ENCODE measurements at places on chromosomes 7 and 10. TPM values are rescaled to one million over a fixed set of nuclear protein-coding genes. Genes with fewer than 3 reads are reported as not detected.

The WNT2 gene
- total RNA-seq, result not detected

The NPSR1 gene
- not detected for total RNA-seq

The GARIN1A gene
- total RNA-seq, result not detected

The PTN gene
- 13.7 TPM for total RNA-seq

The EPO gene
- total RNA-seq, result 0.63 TPM

The LRRTM3 gene
- 0.32 TPM for total RNA-seq

The CFTR gene
- 0.89 TPM for total RNA-seq

GRCh38 chr7:25297278-25297677, 69.0 kb upstream of the NPVF start:
- DNase-seq, result no peak
- peaks cover 33% of the 10 kb centered on the region for H3K4me1 ChIP-seq
- H3K27ac ChIP-seq, result no peak overlapping the region
- H3K4me3 ChIP-seq, result no peak overlapping the region

DNA sequence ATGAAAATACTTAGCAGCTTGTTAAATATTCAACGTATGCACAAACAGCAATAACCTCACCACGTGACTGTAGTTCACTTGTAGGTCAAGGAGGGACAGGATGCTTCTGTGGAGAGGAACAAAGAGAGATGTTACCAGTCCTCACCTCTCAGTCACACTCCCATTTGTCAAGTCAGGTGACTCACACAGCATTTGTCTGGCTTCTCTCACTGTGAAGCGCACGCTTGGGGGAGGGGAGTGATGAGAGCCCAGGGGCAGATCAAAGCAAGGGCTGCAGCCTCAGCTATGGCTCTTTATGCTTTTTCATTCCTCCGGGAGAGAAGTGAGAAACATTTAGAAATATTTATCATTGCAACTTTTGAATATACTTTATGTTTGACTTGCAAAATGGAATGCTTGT, 2.9 kb upstream of the RBM20 start:
- H3K36me3 ChIP-seq, result no peaks in the 10 kb centered on the region
- DNase-seq, result peak; percentile 70
- peaks cover 48% of the 10 kb centered on the region for H3K4me1 ChIP-seq
- H3K27me3 ChIP-seq, result peaks cover 47% of the 10 kb centered on the region
- peak overlapping the region; percentile 33 for H3K4me3 ChIP-seq

- H3K4me1 ChIP-seq, result peaks cover 12% of the 10 kb centered on the region
- no peak overlapping the region for H3K27ac ChIP-seq
- no peak for DNase-seq
- 0 out of 2 replicates have a peak, but pooled peaks cover under 1% of the 10 kb centered on the region for H3K27me3 ChIP-seq
Measured at GRCh38 chr10:33680036-33680435, 345.6 kb upstream of the NRP1 start.

- no peak overlapping the region for H3K27ac ChIP-seq
- no peak overlapping the region for H3K4me3 ChIP-seq
- H3K4me1 ChIP-seq, result peaks cover 26% of the 10 kb centered on the region
- no peak for DNase-seq
Measured at GRCh38 chr7:68969571-68969970, 628.7 kb upstream of the AUTS2 start.

DNA sequence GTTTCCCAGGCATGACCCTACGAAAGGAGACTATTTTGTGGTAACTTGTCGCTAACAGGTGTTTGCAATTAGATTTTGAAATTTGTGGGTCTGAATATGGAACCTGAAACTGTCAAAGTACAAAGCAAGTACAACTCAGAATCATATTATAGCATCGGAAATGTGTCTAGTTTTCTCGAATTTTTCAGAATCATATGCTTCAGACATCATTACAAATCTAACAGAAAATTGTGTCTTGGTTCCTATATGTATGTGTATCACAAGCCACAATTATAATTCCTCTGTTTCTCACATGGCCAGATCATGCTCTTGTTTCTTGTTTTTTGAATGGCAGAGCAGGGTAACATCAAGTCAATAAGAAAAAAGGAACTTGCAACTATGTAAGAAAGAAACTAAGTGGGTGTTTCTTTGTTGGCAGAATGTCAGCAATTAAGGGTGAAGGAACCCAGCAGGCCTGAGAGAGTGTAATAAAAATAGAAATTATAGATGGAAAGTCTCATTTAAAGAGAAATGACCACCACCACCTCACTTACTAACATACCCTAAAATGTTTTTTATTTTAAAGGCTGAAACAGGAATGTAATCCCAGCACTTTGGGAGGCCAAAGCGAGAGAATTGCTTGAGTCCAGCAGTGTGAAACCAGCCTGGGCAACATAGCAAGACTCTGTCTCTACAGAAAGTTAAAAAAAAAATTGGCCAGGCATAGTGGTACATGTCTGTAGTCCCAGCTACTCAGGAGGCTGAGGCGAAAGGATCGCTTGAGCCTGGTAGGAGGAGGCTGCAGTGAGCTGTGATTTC, 51.3 kb downstream of the PRTFDC1 start:
- H3K36me3 ChIP-seq, result no peaks in the 10 kb centered on the region
- no peaks in the 10 kb centered on the region for H3K27me3 ChIP-seq
- no peak overlapping the region for H3K4me3 ChIP-seq
- DNase-seq, result no peak

- H3K4me1 ChIP-seq, result no peaks in the 10 kb centered on the region
- no peak for DNase-seq
- peaks cover 14% of the 10 kb centered on the region for H3K36me3 ChIP-seq
Measured at GRCh38 chr7:118918556-118918955, 694.1 kb downstream of the ANKRD7 start.

DNA sequence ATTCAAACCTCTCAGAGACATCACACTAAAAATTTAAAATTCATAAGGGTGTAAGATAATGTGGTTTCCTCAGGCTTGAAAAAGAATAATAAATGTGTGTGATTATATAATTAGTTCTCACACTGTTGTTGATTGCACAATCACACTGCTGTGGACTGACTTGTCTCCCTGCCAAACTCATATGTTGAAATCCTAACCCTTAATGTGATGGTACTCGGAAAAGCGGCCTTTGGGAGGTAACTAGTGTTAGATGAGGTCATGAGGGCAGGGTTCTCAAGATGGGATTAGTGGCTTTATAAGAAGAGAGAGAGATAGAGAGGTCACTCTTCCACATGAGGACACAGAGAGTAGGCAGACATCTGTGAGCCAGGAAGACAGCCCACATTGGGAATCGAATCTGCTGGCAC, 128.5 kb upstream of the COL1A2 start:
- H3K27ac ChIP-seq, result no peak overlapping the region
- H3K4me1 ChIP-seq, result no peaks in the 10 kb centered on the region
- DNase-seq, result no peak
- H3K27me3 ChIP-seq, result no peaks in the 10 kb centered on the region
- H3K4me3 ChIP-seq, result no peak overlapping the region
- H3K36me3 ChIP-seq, result no peaks in the 10 kb centered on the region

- H3K36me3 ChIP-seq, result peaks cover 34% of the 10 kb centered on the region
- peak; percentile 41 for DNase-seq
- peak overlapping the region; percentile 87 for H3K4me3 ChIP-seq
- peak overlapping the region; percentile 96 for H3K27ac ChIP-seq
- H3K27me3 ChIP-seq, result no peaks in the 10 kb centered on the region
Measured at GRCh38 chr7:157337316-157338149, 729 bp downstream of the DNAJB6 start.

- peaks cover 73% of the 10 kb centered on the region for H3K4me1 ChIP-seq
- H3K27ac ChIP-seq, result peak overlapping the region; percentile 85
- H3K4me3 ChIP-seq, result no peak overlapping the region
- no peaks in the 10 kb centered on the region for H3K27me3 ChIP-seq
Measured at GRCh38 chr7:151491859-151492258, 27.8 kb downstream of the RHEB start.

DNA sequence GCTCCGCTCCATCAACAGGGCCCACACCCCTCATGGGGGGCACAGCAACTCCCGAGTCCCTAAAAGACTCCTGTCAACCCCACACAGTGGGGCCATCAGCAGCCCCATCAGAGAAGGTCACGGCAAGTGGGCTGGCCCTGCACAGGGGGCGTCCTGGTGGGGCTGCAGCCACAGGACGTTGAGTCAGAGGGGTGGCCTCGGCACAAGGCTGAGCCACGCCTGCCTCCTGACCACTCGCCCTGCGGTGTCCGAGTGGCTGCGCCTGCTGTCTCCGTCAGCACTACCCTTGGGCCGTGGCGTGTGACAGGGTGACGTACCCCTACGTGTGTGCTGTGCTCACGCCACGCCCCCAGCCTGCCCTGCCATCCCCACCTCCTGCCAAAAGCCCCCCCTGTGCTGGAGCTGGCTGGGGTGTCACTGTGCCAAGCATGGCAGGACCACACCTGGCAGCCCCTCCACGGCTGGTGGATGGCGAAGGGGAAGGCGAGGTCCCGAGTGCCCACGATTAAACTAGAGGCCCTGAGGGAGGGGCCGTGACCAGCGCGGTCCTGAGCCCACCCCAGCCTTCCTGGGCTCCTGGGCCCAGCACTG, 26.0 kb upstream of the NKX6-2 start:
- H3K4me1 ChIP-seq, result no peaks in the 10 kb centered on the region
- no peaks in the 10 kb centered on the region for H3K36me3 ChIP-seq
- no peak for DNase-seq
- H3K27me3 ChIP-seq, result no peaks in the 10 kb centered on the region

DNA sequence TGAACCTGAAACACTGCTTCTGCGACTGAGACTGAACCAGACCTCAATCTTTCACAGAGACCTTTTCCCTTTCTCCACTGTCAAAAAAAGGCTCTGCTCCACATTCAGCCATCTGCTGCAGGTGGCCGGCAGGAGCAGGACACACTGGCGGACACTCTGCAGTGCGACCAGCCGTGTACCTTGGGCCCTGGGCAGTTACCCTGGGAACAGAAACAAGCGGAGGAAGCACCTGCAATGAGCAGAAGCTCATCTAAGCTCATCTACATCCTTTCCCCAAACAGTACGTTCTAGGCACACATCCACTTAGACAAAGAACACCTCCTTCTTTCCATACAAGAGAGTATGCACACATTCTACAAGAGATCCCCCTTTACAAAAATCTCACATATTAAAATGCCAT, 22.8 kb downstream of the VOPP1 start:
- no peak overlapping the region for H3K4me3 ChIP-seq
- no peak for DNase-seq
- no peaks in the 10 kb centered on the region for H3K36me3 ChIP-seq
- H3K4me1 ChIP-seq, result peaks cover 86% of the 10 kb centered on the region
- H3K27me3 ChIP-seq, result no peaks in the 10 kb centered on the region
- 0 out of 2 replicates have a peak overlapping the region, but pooled peaks have one; percentile 55 for H3K27ac ChIP-seq

- no peak overlapping the region for H3K27ac ChIP-seq
- no peak for DNase-seq
- no peak overlapping the region for H3K4me3 ChIP-seq
- H3K36me3 ChIP-seq, result no peaks in the 10 kb centered on the region
- H3K4me1 ChIP-seq, result peaks cover 4% of the 10 kb centered on the region
- H3K27me3 ChIP-seq, result no peaks in the 10 kb centered on the region
Measured at GRCh38 chr10:43127442-43127841, 10.8 kb upstream of the CSGALNACT2 start.

DNA sequence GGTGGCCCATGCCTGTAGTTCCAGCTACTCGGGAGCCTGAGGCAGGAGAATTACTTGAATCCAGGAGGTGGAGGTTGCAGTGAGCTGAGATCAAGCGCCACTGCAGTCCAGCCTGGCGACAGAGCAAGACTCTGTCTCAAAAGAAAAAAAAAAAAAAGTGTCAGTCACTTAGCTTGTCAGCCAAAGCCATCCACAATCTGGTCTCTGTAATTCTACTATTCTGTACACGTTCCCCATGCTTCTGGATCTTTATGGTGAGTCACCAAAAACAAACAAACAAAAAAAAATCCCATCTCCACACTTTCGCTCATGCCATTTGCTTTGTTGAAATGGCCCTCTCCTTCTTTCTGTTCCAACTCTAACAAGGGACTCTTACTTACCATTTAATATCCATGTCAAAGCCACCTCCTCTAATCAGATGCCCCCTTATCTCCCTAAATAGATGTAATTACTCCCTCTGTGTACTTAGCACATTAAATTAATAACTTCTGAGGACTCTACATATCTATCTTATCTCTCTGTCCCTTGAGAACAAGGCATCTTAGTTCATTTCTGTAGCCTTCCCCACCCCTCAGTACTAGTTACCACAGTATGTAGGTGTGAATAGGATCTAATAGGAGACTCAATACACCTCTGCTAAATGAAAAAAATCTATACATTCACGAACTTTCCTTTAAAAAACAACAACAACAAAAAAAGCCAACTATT, 128.4 kb downstream of the ELMO1 start:
- H3K27me3 ChIP-seq, result no peaks in the 10 kb centered on the region
- no peaks in the 10 kb centered on the region for H3K4me1 ChIP-seq
- no peaks in the 10 kb centered on the region for H3K36me3 ChIP-seq
- DNase-seq, result no peak
- H3K27ac ChIP-seq, result no peak overlapping the region

DNA sequence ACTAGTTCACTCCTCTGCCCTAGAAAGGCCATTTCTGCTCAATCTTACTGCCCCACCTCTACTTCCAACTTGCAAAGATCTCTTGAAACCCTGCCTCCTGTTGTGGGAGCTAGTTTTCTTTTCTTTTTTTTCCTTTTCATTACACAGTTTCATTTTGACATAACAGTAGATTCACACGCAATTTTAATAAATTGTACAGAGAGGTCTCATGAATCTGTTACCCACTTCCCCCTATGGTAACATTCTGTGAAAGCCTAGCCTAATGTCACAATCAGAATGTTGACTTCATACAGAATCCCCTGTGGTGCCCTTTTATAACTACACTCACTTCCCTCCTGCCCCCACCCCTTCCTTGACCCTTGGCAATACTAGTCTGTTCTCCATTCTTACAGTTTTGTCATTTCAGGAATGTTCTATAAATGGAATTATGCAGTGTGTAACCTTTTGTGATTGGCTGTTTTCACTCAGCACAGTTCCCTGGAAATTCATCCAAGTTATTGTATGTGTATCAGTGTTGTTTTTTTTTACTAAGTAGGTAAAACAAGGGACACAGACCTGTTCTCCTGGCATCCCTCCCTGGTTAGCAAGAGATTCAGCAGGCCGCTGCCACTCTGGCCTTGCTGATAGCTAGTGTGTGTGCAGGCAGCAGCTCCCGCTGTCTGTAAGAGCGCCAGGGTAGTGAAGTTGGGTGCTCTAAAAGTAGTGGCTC, 21.5 kb downstream of the CHST3 start:
- H3K27me3 ChIP-seq, result no peaks in the 10 kb centered on the region
- no peak overlapping the region for H3K27ac ChIP-seq
- peaks cover 10% of the 10 kb centered on the region for H3K36me3 ChIP-seq
- H3K4me3 ChIP-seq, result no peak overlapping the region
- no peak for DNase-seq
- peaks cover 5% of the 10 kb centered on the region for H3K4me1 ChIP-seq

DNA sequence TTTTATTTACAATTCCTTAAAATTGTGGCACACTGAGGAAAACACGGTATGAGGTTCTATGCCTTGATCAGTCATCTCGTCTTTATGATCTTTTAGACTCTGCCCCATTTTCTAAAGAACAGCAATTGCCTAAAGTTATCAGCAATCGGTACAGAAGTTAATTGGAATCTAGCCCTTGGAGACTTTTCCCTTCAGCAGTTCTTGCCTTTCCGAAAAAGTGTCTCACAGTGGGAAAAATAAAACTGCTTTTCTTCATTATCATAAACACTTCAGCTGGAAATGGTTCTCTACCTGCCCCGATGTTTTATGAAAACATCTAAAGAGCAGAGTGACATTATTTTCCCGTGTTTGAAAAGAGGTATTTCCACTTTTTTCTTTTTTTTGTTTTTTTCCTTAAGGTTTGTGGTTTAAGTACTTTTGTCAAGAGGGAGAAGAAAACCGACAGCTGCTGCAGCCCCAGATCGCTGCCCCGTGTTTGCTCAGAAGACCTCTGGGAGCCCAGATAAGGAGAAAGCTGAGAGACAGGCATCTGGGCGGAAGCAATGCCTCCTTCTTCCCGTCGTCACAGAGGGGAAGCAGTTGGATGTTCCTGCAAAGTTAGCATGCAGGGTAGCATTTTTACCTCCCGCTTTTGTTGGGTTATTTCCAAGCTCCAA, 149.7 kb downstream of the FRMD4A start:
- H3K27me3 ChIP-seq, result peaks cover 2% of the 10 kb centered on the region
- H3K36me3 ChIP-seq, result no peaks in the 10 kb centered on the region
- DNase-seq, result no peak
- H3K4me1 ChIP-seq, result peaks cover 22% of the 10 kb centered on the region
- H3K4me3 ChIP-seq, result no peak overlapping the region
- H3K27ac ChIP-seq, result no peak overlapping the region

All from WTC11 (cell line).